Panc1 (cell line): ENCODE measurements at places on chromosomes 2 and 18. TPM values are rescaled to one million over a fixed set of nuclear protein-coding genes. Genes with fewer than 3 reads are reported as not detected.

The HNMT gene
- 4.1 TPM for total RNA-seq

The SERPINB7 gene
- total RNA-seq = not detected

The STON1 gene
- 0.92 TPM for total RNA-seq

The DNAJC5G gene
- total RNA-seq = not detected

The CNPPD1 gene
- 55.7 TPM for total RNA-seq

The TRIM43 gene
- not detected for total RNA-seq

The MOCOS gene
- 3.0 TPM for total RNA-seq

The EIF2B4 gene
- total RNA-seq = 57.2 TPM

The MPP4 gene
- not detected for total RNA-seq

The EFR3B gene
- 8.9 TPM for total RNA-seq

The UNC80 gene
- total RNA-seq = 0.08 TPM

The ANKRD30B gene
- not detected for total RNA-seq

The DDX1 gene
- 102 TPM for total RNA-seq

The AMER3 gene
- not detected for total RNA-seq

The ACVR2A gene
- total RNA-seq = 8.2 TPM

The CTAGE1 gene
- total RNA-seq = not detected

The KCNS3 gene
- 1.7 TPM for total RNA-seq

The GALR1 gene
- not detected for total RNA-seq

The POTEI gene
- 0.92 TPM for total RNA-seq

The EVA1A gene
- total RNA-seq = 0.21 TPM

The MC5R gene
- total RNA-seq = not detected

The MCEE gene
- total RNA-seq = 4.8 TPM

The TANK gene
- 36.0 TPM for total RNA-seq

The SPAG16 gene
- 13.0 TPM for total RNA-seq

The CROCC2 gene
- 0.23 TPM for total RNA-seq

The ITPRIPL1 gene
- 12.2 TPM for total RNA-seq

The LRP2 gene
- total RNA-seq = 0.10 TPM

The TMEM150A gene
- total RNA-seq = 30.4 TPM

The GAL3ST2 gene
- 1.6 TPM for total RNA-seq

The HOXD13 gene
- not detected for total RNA-seq

The CIDEA gene
- not detected for total RNA-seq

The DSG1 gene
- not detected for total RNA-seq
